ENCODE measurements at places on chromosomes 7 and 10. TPM values are rescaled to one million over a fixed set of nuclear protein-coding genes. Genes with fewer than 3 reads are reported as not detected.

CH25H gene
- total RNA-seq, result under 0.01 TPM

TAS2R5 gene
- total RNA-seq, result 0.52 TPM

CNPY1 gene
- total RNA-seq, result 0.52 TPM

STX1A gene
- 8.4 TPM for total RNA-seq

ZNF804B gene
- total RNA-seq, result not detected

GRID2IP gene
- not detected for total RNA-seq

MMD2 gene
- not detected for total RNA-seq

NKX1-2 gene
- not detected for total RNA-seq

TFR2 gene
- total RNA-seq, result 1.0 TPM

MEST gene
- 446 TPM for total RNA-seq

LRRC4 gene
- 1.0 TPM for total RNA-seq

OR6V1 gene
- not detected for total RNA-seq

Data from skeletal muscle tissue (tissue), 5 donors.